ENCODE measurements at places on chromosomes 2 and 18.

DNA sequence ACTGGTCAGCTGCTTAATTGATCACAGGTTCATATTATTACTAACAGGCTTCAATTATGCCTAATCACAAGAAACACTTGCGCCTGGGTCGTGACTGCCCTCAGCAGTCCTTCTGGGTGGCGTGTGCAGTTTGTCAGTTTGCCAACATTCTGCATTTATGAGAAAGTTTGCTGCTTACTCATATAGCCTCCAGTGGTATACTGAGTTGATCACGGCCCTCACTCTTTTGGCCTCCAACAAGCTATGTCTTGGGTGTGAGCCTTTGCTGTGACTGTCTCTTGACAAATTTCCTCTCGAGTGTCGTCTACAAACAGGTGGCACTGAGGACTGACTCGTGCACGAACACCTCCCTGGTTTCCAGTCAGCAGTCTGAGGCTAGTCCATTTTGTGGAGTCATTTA is 27.3 kb downstream of the DCDC2C start:
- peaks cover 40% of the 10 kb centered on the region for H3K27me3 ChIP-seq
- H3K4me3 ChIP-seq: no peak overlapping the region
- peaks cover 10% of the 10 kb centered on the region for H3K4me1 ChIP-seq
- no peak overlapping the region for H3K27ac ChIP-seq
- DNase-seq: no peak
- no peaks in the 10 kb centered on the region for H3K36me3 ChIP-seq

DNA sequence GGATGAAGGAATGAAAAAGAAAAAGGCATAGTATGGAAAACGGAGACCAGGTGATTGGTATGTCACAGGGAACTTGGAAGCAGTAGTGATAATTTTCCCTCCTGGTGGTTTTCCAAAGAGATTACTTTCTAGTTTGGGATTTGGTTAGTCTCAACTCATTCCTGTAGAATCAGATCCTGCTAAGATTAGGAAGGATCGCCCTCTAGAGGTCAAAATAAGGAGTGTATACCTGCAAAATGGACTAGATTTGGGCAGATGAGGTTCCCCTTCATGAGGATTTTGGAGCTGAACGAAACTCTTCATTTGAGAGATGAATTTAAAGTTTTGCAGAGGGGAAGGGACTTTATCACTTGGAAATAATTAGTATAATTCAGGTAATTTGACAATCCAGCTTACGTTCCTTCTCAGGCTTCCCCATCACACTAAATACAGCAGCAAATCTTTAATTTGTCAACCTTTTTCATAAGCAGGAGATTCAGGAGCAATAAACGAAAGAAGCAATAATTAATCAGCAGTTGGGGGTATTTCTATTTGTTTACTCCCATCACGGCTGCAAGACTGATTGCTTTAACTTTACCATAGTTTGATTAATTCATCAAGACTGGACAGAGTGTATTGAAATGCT is 65.2 kb downstream of the CCDC195 start:
- no peak overlapping the region for H3K4me3 ChIP-seq
- H3K4me1 ChIP-seq: no peaks in the 10 kb centered on the region
- no peaks in the 10 kb centered on the region for H3K27me3 ChIP-seq
- no peaks in the 10 kb centered on the region for H3K36me3 ChIP-seq

DNA sequence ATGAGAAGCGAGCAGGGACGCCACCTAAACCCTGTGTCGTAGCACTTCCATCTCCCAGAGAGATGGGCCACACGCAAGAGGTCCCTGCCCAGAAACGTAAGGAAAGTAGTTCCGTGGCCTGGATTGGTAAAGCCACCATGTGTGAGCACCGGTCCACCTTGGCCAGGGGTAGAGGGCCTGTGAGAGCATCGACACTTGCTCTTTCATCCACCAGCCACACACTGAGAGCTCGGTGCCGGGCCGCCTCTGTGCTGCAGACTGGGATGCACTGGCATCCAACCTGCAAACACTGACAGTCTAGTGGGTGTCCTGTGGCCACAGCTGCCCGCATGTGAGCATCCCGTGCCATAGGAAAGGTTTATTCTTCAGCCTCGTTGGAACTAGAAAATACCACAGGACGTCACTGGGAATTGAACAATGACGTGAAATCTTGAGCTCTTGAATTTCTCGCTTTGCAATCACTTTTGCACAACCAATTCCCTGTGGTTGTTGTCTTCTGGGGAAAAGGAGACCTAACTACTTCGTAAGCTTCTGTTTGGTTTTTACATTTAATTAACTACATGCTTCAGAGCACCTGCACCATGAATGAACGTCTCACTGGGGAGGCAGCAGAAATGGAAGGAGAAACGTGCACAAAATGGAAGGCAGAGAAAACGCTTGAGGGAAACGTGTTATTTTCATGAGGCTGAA is 212.0 kb upstream of the RAB6C start:
- no peaks in the 10 kb centered on the region for H3K36me3 ChIP-seq
- peaks cover 9% of the 10 kb centered on the region for H3K27me3 ChIP-seq
- no peak for DNase-seq
- no peak overlapping the region for H3K4me3 ChIP-seq
- H3K27ac ChIP-seq: no peak overlapping the region

DNA sequence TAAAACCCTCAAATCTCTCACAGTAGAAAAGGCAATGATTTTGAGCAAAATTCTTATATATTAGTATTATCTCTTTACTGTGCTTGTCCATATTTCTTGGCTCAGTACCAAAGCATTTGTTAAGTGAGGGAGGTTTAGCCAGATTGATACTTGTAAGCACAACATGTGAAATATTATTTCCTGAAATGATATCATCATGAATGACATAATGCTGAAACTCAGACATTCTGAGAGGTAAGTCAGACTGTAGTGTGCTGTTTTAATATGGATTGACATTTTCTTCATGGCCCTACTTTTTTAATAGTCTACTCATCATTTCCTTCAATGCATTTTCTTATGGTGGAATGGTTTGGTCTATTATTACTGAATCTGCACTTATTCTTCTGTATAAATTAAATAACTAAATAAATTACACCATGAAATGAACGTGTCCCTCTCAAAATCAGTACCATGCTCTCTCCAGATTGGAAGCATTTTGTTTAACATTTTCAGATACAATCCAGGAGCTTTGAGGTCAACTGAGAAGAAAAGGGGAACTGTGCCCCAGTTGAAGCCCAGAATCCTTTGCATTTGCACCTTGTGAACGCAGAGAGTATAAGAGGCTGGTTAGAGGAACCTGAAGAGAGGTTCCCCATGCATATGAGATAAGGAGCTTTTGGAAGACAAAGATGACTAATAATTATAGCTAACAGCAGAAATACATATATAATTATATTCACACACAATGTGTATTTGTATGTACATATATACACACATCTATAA is 50.1 kb upstream of the CRACDL start:
- H3K27me3 ChIP-seq: peaks cover 4% of the 10 kb centered on the region
- H3K27ac ChIP-seq: no peak overlapping the region

GRCh38 chr2:381181-381580 is 93.3 kb upstream of the ALKAL2 start:
- H3K36me3 ChIP-seq: no peaks in the 10 kb centered on the region
- peaks cover 5% of the 10 kb centered on the region for H3K27me3 ChIP-seq
- no peak overlapping the region for H3K4me3 ChIP-seq
- peaks cover 13% of the 10 kb centered on the region for H3K4me1 ChIP-seq

DNA sequence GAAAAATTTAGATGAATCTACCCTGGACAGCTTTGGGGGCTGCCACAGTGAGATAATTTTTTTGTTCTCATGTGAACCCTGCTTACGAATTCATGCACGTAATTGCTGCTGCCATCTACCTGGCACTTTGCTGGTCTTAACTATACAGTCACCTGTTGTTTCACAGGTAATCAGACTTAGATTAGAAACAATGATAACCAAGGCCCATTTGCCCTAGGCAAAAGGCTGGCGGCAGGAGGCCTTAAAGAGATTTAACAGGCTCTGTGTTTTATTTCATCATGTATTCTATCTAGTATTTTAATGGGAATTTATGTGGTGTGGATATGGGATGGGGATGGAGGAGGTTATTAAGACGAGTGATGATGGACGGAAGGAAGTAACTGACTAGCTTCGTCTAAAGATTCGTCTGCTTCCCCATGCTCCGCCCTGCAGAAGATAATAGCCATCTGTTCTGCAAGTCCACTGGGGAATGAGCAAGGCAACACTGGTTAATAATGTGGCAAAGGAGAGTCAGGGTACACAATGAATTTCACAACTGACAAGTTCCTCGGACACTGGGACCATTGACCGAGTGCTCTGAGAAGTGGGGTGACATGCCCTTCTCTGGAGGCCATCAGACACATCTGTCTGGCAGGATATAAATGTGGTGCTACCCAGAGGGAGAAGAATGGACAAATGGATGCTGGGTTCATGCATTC is 291.8 kb upstream of the TNP1 start:
- peaks cover 7% of the 10 kb centered on the region for H3K4me1 ChIP-seq
- DNase-seq: no peak
- H3K4me3 ChIP-seq: no peak overlapping the region
- no peaks in the 10 kb centered on the region for H3K36me3 ChIP-seq
- no peak overlapping the region for H3K27ac ChIP-seq
- H3K27me3 ChIP-seq: no peaks in the 10 kb centered on the region

DNA sequence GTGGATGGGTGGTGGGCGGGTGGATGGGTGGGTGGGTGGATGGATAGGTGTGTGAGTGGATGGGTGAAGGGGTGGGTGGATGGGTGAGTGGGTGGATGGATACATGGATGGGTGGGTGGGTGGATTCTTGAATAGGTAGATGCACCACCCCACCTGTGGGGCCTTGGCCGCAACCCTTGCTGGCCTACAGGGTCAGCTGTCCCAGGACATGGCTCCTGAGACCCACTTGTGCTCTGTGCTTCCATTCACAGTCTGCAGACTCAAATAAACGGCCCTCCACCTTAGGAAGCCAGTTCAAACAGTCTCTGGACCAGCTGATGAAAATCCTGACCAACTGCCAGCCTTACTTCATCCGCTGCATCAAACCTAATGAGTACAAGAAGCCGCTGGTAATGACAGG is 54.4 kb downstream of the MYO7B start:
- peaks cover 6% of the 10 kb centered on the region for H3K27me3 ChIP-seq
- H3K4me1 ChIP-seq: no peaks in the 10 kb centered on the region
- no peaks in the 10 kb centered on the region for H3K36me3 ChIP-seq
- H3K4me3 ChIP-seq: no peak overlapping the region
- no peak overlapping the region for H3K27ac ChIP-seq

Data from type B pancreatic cell (in vitro differentiated cells).